Activated CD8-positive, alpha-beta memory T cell treated with anti-CD3 and anti-CD28 coated beads, Interleukin-2, amount 10 ng/mL, durations not matched to agents 7 days and 5 days (primary cell): ENCODE measurements at places on chromosomes 13 and 19. TPM values are rescaled to one million over a fixed set of nuclear protein-coding genes. Genes with fewer than 3 reads are reported as not detected.
A peak's percentile ranks its signal among the peaks of the same experiment; 100 is the strongest.

CYP4F12 gene
- not detected for total RNA-seq

GRIK5 gene
- total RNA-seq, result 0.56 TPM

ZNF20 gene
- 5.2 TPM for total RNA-seq

CGB8 gene
- not detected for total RNA-seq

TIMM29 gene
- total RNA-seq, result 28.5 TPM

CDADC1 gene
- total RNA-seq, result 14.8 TPM

DCLK1 gene
- total RNA-seq, result not detected

NANOS3 gene
- 1.1 TPM for total RNA-seq

TYROBP gene
- 0.96 TPM for total RNA-seq

- H3K36me3 ChIP-seq, result peaks cover 33% of the 10 kb centered on the region
- H3K27me3 ChIP-seq, result no peaks in the 10 kb centered on the region
- peaks cover 2% of the 10 kb centered on the region for H3K4me1 ChIP-seq
- no peak overlapping the region for H3K4me3 ChIP-seq
- no peak overlapping the region for H3K27ac ChIP-seq
Measured at GRCh38 chr19:17579661-17580244, 24.3 kb downstream of the COLGALT1 start.

GRCh38 chr13:101291206-101291605 lies 125.1 kb downstream of the NALCN start:
- H3K4me3 ChIP-seq, result no peak overlapping the region
- DNase-seq, result no peak
- H3K27ac ChIP-seq, result no peak overlapping the region
- H3K36me3 ChIP-seq, result no peaks in the 10 kb centered on the region
- H3K27me3 ChIP-seq, result peaks cover 3% of the 10 kb centered on the region

DNA sequence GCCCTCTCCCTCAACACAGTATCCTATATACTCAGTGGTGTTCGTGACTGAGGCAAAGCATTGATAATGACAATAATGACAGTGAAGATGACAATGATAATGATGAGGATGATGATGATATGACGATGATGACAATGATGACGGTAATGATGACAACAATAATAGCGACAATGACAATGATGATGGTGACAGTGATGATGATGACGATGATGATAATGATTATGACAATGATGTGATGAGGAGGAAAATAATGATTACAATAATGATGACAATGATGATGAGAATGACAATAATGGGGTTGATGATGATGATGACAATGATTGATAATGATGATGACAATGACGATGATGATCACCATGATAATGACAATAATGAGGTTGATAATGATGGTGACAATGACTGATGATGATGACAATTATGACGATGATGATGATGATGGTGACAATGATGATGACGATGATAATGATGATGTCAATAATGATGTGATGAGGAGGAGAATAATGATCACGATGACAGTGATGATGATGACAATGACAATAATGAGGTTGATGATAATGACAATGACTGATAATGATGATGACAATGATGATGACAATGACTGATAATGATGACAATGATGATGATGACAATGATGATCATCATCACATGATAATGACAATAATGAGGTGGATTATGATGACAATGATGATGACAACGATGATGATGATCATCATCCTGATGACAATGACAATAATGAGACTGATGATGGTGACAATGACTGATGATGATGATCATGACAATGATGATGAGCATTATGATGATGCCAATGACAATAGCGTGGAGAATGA lies 16.7 kb downstream of the ELSPBP1 start:
- H3K27me3 ChIP-seq, result no peaks in the 10 kb centered on the region
- no peak for DNase-seq
- H3K27ac ChIP-seq, result no peak overlapping the region
- H3K4me3 ChIP-seq, result no peak overlapping the region
- no peaks in the 10 kb centered on the region for H3K36me3 ChIP-seq

GRCh38 chr13:30863796-30864195 lies 42.3 kb upstream of the MEDAG start:
- H3K4me1 ChIP-seq, result peaks cover 2% of the 10 kb centered on the region
- H3K27me3 ChIP-seq, result peaks cover 16% of the 10 kb centered on the region
- no peaks in the 10 kb centered on the region for H3K36me3 ChIP-seq
- no peak overlapping the region for H3K4me3 ChIP-seq

DNA sequence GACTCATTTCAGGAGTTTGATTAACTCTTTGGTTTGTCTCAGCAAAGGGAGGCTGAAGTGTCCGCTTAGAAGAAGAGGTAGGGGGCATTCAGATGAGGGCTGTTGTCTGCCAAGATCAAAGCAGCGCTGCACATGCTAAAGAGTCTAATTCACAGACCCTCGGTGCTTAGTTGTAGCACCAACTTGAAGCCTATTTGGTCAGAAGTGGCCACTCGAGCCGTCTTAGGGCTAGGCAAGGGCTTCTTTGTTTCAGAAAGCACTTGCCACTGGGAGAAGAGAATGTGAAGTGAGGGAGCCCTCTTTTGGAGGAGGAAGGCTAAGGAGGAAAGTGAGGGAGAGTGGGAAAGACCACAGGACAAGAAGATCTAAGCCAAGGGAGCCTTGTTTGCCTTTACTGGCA lies 313.4 kb upstream of the TMTC4 start:
- H3K36me3 ChIP-seq, result no peaks in the 10 kb centered on the region
- H3K4me1 ChIP-seq, result no peaks in the 10 kb centered on the region
- no peak overlapping the region for H3K4me3 ChIP-seq
- no peaks in the 10 kb centered on the region for H3K27me3 ChIP-seq

DNA sequence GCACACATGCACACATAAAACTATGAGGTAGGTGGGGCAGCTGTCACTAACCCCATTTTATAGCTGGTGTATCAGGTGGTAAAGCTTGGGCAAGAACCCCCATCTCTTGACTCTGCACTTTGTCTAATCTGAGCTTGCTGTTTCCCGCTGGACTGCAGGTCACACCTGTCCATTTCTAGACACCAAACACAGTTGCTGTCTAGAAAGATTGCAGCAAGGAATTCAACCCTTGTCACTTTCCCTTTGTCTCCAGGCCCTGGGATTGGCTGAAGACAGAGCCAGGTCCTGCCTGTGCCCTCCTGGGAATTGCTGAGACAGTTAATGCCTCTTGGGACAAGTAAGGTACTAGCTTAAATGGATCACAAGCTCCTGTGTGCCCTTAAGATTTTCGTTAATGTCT lies 83.8 kb downstream of the RNASEH2B start:
- DNase-seq, result no peak
- no peak overlapping the region for H3K4me3 ChIP-seq
- H3K27me3 ChIP-seq, result no peaks in the 10 kb centered on the region
- peaks cover 3% of the 10 kb centered on the region for H3K36me3 ChIP-seq
- peaks cover 25% of the 10 kb centered on the region for H3K4me1 ChIP-seq
- peak overlapping the region; percentile 44 for H3K27ac ChIP-seq

- H3K4me3 ChIP-seq, result no peak overlapping the region
- peaks cover 13% of the 10 kb centered on the region for H3K4me1 ChIP-seq
- H3K27me3 ChIP-seq, result no peaks in the 10 kb centered on the region
- H3K36me3 ChIP-seq, result peaks cover 4% of the 10 kb centered on the region
- H3K27ac ChIP-seq, result no peak overlapping the region
Measured at GRCh38 chr13:95050800-95051615, 250.2 kb downstream of the ABCC4 start.

GRCh38 chr13:71869274-71869673 lies 2.3 kb upstream of the DACH1 start:
- H3K27ac ChIP-seq, result no peak overlapping the region
- peaks cover 18% of the 10 kb centered on the region for H3K4me1 ChIP-seq
- no peak overlapping the region for H3K4me3 ChIP-seq
- no peak for DNase-seq
- peaks cover 5% of the 10 kb centered on the region for H3K36me3 ChIP-seq

DNA sequence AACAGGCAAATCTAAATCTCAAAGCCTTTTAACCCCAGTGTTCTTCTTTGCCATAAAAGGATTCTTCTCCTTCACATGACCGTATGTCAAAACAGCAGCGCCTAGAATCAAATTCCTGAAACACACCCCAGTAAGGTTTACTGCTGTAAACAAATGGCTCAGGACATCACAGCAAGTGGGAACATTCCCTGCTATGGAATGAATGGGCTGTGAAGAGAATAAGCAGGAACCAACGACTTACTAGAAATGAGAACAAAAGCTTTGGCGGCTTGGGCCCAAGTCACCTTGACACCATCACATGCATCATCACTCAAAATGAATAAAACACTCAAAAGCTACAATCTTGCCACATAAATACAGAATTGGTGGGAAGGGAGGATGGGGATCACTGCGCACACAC lies 80.4 kb upstream of the SPATA13 start:
- H3K27ac ChIP-seq, result no peak overlapping the region
- no peaks in the 10 kb centered on the region for H3K36me3 ChIP-seq
- H3K4me1 ChIP-seq, result peaks cover 4% of the 10 kb centered on the region
- H3K4me3 ChIP-seq, result no peak overlapping the region

GRCh38 chr13:27556109-27556508 lies 64.2 kb downstream of the LNX2 start:
- H3K4me3 ChIP-seq, result no peak overlapping the region
- no peak for DNase-seq
- H3K27me3 ChIP-seq, result no peaks in the 10 kb centered on the region
- peaks cover 17% of the 10 kb centered on the region for H3K36me3 ChIP-seq
- H3K27ac ChIP-seq, result no peak overlapping the region
- H3K4me1 ChIP-seq, result peaks cover 7% of the 10 kb centered on the region

DNA sequence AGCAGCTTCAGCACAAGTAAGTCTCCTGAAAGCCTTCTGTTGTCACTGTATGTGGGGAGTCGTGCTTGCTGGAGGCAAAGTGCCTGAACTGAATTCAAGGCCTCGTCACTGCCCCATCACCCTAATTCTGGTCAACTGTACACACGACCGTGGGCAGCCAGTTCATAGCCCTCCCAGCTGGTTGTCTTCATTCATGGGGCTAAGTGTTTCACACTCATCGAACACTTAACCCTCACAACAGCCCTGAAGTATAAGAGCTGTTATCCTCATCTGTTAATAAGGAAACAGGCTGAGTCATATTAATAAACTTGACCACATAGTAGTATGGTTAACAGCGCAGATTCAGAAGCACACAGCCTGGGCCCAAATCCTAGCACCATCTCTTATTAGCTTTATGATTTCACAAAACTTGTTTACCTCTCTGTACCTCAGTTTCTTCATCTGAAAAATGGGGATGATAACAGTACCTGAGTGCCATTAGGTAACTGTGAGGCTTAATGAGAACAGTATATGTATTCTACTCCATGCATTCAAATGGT lies 66.7 kb downstream of the CDADC1 start:
- H3K36me3 ChIP-seq, result no peaks in the 10 kb centered on the region
- H3K27me3 ChIP-seq, result no peaks in the 10 kb centered on the region
- no peak overlapping the region for H3K4me3 ChIP-seq
- H3K4me1 ChIP-seq, result peaks cover 12% of the 10 kb centered on the region
- no peak overlapping the region for H3K27ac ChIP-seq

GRCh38 chr19:54877471-54877870 lies 3.4 kb downstream of the FCAR start:
- H3K4me1 ChIP-seq, result peaks cover 6% of the 10 kb centered on the region
- H3K36me3 ChIP-seq, result no peaks in the 10 kb centered on the region
- no peak overlapping the region for H3K4me3 ChIP-seq
- H3K27me3 ChIP-seq, result peaks cover 24% of the 10 kb centered on the region

DNA sequence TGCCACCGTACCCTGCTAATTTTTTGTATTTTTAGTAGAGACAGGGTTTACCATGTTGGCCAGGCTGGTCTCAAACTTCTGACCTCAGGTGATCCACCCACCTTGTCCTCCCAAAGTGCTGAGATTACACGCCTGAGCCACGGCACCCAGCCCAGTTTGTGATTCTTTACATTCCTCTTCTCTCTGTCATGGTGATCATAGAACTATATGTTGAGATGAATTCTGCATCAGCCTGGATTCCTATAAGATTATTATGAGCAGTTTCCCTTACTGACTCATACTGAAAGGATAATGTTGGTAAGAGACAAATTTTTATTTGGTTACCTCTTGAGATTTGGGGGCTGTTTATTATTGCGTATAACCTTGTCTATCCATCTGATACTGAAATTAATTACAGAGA lies 121.5 kb upstream of the CSNK1A1L start:
- DNase-seq, result no peak
- H3K4me1 ChIP-seq, result no peaks in the 10 kb centered on the region
- H3K36me3 ChIP-seq, result no peaks in the 10 kb centered on the region
- H3K27me3 ChIP-seq, result no peaks in the 10 kb centered on the region

- no peaks in the 10 kb centered on the region for H3K36me3 ChIP-seq
- peaks cover 15% of the 10 kb centered on the region for H3K27me3 ChIP-seq
- H3K4me1 ChIP-seq, result no peaks in the 10 kb centered on the region
- no peak overlapping the region for H3K27ac ChIP-seq
- no peak overlapping the region for H3K4me3 ChIP-seq
Measured at GRCh38 chr13:73351730-73352129, 292.9 kb downstream of the KLF5 start.

- H3K27ac ChIP-seq, result no peak overlapping the region
- H3K4me1 ChIP-seq, result no peaks in the 10 kb centered on the region
- DNase-seq, result no peak
- H3K27me3 ChIP-seq, result no peaks in the 10 kb centered on the region
- no peak overlapping the region for H3K4me3 ChIP-seq
Measured at GRCh38 chr13:23440821-23441618, 7.5 kb upstream of the SACS start.
